NCI-H526 treated with DMSO at 0.1 percent for 48 hours (cell line): ENCODE measurements at places on chromosomes 2 and 18.

DNA sequence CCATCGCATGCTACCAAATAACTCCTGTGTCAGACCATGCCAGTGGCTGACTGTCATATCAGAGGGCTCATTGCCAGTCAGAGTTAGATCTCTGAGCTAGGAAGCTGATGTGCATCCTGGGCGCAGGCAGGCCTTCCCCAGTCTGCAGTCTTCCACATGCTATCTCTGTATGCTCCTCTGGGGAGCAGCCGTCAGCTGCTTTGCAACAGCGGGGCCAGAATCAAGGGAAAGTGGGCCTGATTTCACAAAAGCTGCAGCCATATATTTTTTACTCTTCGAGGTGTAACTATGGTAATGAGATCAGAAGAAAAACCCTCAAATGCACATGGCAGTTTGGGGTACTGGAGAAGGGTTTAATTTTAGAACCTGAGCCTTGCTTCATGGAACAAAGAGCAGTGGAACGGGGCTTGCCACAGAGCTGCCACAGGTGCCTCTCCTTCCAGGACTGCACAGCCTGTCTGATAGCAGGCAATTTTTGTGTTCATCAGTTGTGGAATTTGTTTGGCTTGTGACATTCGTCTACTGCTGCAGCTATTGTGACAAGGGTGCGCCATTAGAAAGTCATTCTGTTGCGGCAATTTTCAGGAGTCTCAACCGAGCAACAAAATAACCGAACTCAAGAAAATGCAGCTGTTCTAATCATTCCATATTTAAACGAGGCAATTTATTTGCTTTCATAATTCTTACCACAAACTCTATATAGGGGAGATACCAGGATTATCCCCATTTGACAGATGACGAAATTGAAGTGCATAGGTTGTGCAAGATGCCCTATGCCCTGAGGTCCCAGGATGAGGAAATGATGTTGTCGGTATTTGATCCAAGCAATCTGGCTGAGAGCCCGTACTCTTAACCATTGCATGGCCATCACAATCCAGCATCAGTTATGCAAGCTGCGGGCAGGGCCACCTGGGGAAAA lies 109.6 kb upstream of the CYRIA start:
- peak; percentile 100 for DNase-seq

DNA sequence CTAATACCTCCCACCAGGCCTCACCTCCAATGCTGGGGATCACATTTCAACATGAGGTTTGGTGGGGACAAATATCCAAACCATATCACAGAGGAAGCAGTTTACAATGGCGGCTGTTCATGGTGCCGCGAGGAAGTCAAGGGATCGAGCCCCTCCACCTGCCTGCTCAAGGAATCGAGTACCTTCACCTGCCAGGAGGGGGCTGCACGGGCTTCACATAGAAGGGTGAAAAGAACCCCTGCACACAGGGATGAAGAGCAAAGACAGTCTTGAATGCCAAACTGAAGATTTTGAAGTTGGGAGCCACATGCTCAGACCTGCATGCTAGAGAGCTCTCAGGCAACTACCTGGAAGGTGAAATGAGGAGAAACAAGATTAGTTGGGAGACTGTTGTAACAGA lies 110.3 kb downstream of the KCNF1 start:
- no peak for DNase-seq

- no peak for DNase-seq
Observed at GRCh38 chr2:33409417-33409955, 67.0 kb upstream of the RASGRP3 start.

- DNase-seq: peak; percentile 52
Observed at GRCh38 chr2:30072250-30072842, 74.5 kb upstream of the YPEL5 start.

GRCh38 chr18:61582202-61582710 lies 249.0 kb downstream of the CDH20 start:
- DNase-seq: no peak

DNA sequence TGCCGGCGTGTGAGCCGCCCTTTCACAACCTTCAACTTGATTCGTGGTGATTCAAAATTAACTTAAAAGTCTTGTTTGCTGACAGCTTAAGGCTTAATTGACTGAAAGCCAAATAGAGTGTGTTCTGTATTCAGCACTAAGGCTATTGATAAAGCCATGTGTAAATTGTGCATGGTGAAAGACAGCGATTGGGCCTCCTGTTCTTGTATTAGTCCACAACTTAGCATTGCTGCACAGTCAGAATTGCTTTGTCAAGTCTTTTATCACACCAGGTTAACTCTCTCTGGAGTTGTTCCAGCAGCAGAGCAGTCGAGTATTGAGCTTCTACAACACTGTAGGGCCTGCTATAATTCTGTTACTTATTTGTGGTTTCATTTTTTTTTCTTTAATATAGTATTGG lies 210.1 kb downstream of the WDR7 start:
- DNase-seq: no peak

GRCh38 chr18:39942702-39943101 lies 2012.3 kb upstream of the PIK3C3 start:
- no peak for DNase-seq

DNA sequence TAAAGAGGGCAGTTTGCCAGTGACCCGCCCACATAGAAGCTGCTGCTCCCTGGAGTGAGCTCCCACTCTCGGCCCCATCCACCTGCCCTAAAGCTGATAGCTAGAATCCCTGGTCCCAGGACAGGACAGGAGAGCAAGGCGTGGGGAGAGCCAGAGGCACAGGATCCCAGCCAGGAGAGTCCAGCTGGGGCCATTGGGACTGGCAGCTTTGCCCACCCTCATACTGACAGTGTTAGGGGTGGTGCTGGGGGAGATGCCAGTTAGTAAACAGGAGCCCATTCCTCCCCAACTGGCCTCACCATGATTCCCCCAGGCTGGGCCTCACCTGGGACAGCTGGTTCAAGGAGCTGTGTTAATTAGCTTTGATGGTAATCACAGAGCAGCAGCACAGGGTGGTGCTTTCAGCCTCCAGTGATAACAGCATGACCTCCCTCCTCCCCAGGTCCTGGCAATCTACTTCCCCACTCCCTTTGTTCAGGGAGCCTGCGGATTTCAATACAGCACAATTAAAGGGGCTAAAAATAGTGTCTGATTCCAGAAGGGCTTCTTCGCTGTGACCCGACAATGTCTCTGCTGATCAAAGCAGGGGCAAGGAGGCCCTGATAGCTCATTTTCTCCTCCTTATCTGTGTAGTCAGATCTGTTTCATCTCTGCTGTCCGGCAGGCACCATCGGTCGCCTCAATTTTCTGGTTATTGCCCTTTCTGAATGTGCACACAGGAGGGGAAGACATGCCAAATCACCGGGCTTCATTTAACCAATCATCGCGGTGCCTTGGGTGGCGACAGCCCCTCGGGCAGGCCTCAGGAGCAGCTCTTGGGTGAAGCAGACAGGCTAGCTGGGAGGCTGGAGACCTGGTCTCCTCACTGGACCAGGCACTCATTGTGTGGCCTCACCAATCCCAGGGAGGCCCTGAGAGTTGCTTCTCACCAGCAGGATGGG lies 119.9 kb upstream of the TEX51 start:
- DNase-seq: no peak

DNA sequence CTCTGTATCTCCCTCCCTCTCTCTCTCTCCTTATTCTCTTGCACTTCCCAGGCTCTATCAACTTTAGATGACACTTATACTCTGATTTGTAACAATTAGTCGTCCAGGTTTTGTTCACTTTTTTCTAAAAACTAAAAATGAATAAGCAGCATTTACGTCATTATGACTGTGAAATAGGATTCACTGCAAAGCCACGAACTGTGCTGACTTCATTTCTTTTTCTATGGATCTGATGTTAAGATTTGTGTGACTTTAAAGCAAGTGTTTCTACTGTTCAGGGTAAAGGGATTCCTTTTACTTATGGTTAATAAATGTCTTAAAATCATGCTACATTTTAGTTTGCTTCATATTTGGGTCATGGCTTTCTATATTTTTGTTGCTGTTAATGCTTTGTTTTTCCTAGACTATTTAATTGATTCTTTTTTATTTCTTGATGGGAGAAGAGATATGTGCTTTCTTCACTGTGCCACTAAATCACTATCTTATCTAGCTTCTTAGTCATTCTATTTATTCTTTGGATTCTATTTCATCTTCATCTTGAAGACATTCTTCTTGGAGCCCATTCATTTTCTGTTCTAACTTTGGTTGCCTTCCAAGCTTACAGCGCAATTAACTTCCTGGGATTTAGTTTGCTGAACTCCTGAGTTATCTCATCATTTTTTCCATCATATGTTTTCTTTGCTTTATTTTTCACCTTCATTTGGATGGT lies 480.4 kb upstream of the TRIB2 start:
- no peak for DNase-seq

- DNase-seq: no peak
Observed at GRCh38 chr18:34921811-34922385, 119.3 kb upstream of the MAPRE2 start.
